ENCODE measurements at places on chromosomes 6 and 20.

DNA sequence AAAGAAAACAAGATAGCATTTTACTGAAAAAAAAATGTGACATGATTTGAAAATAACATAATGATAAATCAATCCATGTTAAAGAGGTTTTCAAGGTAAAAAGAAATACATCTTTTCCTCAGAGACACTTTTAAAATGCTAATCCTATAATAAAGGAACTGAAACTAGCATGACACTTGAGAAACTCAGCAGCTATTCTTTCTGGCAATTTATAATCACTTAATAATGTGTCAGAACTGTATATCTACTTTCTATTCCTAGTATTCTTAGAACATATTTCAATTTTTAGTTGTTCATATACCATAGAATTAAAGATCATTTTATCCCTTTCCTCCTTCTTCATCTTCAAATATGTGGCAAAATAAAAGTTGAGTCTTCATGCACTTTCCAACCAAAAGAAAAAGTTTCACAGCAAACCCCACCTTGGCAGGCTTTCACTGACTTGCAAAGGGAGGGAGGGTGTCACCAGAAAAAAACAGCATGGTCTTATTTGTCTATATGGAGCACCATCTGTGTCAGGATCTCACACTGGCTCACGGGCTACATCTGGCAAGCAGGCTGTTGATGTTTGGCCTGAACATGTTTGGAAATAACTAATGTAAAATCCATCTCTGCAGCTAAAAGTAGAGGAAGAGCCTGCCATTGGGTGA, 48.5 kb downstream of the FHL5 start:
- no peak for DNase-seq

- DNase-seq, result no peak
These were observed 57.1 kb upstream of the GJE1 start for GRCh38 chr6:142075516-142076101.

DNA sequence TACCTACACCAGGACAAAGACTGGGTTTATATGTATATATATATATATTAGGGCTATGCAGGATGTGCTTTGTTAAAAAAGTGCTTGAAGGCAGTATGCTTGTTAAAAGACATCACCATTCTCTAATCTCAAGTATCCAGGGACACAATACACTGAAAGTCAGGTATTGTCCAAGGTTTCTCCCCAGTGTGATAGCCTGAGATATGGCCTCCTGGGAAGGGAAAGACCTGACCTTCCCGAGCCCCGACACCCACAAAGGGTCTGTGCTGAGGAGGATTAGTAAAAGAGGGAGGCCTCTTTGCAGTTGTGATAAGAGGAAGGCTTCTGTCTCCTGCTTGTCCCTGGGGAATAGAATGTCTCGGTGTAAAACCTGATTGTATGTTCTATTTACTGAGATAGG, 156.9 kb downstream of the GPX5 start:
- DNase-seq, result no peak

DNA sequence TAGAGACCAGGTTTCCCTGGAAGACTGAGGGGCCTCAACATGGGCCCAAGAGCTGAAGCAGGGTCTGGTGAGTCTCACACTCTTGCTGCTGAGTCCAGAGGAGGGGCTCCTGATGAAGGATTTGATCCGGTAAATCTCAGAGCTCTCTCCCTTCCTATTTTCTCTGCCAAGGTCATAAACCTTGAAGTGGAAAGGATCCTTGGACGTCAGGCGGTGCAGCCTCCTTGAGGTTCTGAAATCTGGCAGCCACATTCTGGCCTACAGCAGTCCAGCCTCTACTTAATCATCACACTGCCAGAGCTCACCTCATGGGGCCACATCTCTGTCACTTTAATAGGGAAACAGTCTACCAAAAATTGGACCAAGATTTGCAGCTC, 24.0 kb downstream of the ACSS1 start:
- DNase-seq, result no peak

DNA sequence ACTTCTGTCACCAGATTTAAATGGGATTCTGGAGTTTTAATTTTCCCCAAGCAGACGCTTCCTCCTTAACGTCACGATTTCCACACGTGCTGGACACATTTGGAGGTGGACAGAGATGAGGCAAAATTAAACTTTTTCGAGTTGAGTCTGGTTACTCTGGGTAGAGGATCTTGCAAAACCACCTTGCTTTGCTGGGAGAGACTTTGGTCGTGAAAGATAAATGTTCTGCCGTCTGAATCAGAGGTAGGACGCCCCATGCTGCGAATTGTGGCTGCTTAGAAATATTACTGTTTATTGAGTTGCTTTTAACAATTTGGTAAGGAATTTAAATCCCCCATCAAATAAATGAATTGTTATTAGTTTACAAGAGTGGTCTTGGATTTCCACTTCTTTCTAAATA, 46.8 kb downstream of the CTCFL start:
- DNase-seq, result no peak

DNA sequence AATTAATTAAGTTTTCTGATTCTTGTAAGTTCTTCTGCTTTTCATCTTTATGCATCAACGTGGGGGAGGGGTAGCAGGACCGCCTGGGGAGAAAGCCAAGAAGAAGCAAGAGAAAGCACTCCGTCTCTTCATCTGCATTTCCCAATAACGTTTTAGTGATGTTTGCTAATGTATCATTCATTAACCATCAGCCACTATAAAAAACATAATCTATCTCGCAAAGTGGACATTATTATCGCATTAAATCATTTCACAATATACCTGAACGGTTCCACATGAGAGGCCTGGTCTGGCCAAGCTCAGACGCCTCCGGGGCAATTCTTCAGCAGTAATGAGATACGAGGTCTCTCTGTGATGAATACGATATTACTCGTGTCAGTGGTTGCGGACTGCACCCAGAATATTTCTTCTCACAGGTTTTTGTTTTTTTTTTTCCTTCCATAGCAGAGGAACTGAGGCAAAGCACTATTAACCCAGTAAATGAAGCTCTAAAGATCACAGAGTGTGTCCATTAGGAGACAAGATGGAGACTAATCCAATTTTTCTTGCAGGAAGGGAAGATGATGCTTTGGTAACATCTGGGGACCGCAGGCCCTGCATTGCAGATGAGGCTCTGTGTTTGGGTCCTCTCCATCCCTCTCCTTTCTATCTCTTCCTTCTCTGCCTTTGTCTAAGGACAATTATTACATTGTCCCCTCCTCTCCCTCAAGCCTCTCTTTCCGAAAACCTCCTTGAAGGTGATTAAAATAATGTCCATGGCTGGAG, 156.1 kb downstream of the SLC35B3 start:
- DNase-seq, result no peak

DNA sequence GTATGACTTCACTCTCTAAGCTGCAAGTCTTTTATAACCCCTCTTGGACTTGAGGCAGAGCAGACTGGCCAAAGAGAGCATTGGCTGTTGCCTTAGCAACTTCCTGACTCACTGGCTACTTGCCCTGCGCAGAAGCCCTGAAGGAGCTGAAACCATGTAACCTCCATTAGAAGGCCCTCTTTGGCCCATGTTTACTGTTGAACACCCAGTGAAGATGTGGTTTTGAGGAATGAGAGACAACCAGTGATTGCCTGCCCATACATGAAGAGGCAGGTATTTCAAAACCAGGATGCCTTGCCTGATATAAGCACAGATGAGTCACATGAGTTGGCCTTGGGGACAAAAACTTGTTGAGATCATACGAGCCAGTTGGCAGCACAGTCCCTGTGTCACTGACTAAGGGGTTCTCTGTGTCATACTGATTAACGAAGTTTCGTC, 182.5 kb downstream of the EDN1 start:
- peak; percentile 79 for DNase-seq

DNA sequence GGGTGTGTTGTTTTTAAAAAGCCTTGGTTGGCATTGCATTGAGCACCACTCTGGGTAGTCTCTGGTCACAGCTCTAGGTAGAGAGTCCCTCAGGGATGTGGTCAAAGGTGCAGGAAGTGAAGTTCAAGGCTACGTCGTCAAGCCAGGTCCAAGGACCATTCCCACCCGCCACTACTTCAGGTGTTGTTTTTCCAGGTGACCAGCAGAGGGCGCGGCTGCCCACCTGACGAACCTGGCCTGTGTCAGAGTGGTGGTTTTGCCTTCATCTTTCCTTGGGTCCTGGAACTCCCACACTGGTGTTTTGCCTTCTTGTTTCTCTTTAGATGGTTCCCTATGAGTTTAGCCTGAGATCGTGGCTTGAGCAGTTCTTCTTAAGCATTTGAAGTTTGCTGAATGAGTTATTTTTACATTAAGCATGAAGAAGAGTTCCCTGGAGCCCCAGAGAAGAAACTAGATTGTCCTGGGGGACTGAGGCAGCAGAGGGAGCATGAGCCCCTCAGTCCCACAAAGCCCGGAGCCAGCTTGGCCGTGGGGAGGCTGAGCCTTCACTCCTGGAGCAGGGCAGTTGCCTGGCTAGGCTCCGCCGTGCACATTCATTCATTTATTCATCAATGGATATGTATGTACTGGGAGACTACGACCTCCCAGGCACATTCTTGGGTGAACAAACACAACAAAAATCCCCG, 5.6 kb upstream of the PHACTR3 start:
- DNase-seq, result peak; percentile 37

DNA sequence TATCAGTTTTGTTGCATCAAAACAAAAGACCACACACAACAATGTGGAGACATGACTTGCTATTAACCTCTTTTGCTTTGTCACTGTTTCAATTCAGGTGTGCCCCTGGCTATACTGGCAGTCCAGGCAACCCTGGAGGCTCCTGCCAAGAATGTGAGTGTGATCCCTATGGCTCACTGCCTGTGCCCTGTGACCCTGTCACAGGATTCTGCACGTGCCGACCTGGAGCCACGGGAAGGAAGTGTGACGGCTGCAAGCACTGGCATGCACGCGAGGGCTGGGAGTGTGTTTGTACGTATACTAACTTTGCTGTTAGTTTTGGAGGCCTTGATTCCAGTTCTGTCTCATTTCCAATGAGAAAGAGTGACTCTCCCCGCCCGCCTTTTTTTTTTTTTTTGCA, 356.9 kb downstream of the ARHGAP18 start:
- no peak for DNase-seq
